ENCODE measurements at places on chromosomes 2 and 18. TPM values are rescaled to one million over a fixed set of nuclear protein-coding genes. Genes with fewer than 3 reads are reported as not detected.

GRCh38 chr2:43377327-43377726 is 150.9 kb upstream of the ZFP36L2 start:
- DNase-seq: no peak
- H3K36me3 ChIP-seq: no peaks in the 10 kb centered on the region
- H3K27me3 ChIP-seq: no peaks in the 10 kb centered on the region
- no peak overlapping the region for H3K4me3 ChIP-seq
- H3K4me1 ChIP-seq: no peaks in the 10 kb centered on the region
- no peak overlapping the region for H3K27ac ChIP-seq

GRCh38 chr2:235533198-235533597 is 39.4 kb downstream of the AGAP1 start:
- H3K36me3 ChIP-seq: no peaks in the 10 kb centered on the region
- no peaks in the 10 kb centered on the region for H3K4me1 ChIP-seq
- no peak for DNase-seq

DNA sequence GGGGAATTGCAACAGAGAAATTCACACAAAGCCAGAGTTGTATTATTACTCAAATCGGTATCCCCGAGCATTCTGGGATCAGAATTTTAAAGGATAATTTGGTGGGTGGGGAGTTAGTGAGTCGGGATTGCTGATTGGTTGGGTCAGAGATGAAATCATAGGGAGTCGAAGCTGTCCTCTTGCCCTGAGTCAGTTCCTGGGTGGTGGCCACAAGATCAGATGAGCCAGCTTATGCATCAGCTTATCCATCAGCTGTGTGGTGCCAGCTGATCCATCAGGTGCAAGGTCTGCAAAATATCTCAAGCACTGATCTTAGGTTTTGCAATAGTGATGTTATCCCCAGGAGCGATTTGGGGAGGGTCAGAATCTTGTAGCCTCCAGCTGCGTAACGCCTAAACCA is 34.3 kb upstream of the ITM2C start:
- DNase-seq: no peak
- peaks cover 7% of the 10 kb centered on the region for H3K27me3 ChIP-seq
- no peaks in the 10 kb centered on the region for H3K4me1 ChIP-seq
- H3K27ac ChIP-seq: no peak overlapping the region

DNA sequence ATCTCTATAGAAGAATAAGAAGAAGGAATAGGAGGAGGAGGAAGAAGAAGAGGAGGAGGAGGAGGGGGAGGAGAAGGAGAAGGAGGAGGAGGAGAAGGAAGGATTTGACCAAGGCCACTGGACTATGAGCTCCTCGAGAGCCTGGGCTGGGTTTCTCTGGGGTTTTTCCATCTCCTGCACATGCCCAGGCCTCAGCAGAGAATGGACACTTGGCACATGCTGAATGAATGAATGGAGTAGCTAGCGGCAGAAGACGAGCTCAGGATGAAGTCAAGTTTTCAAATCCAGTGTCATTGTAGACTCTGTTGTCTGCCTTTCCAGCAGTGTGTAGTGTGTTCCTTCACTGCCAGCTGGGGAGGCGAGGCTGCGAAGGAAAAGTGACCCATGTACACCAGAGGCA is 2.2 kb downstream of the MYO7B start:
- no peaks in the 10 kb centered on the region for H3K36me3 ChIP-seq
- peaks cover 9% of the 10 kb centered on the region for H3K4me1 ChIP-seq
- no peak overlapping the region for H3K27ac ChIP-seq
- peaks cover 9% of the 10 kb centered on the region for H3K27me3 ChIP-seq
- DNase-seq: no peak

- no peaks in the 10 kb centered on the region for H3K4me1 ChIP-seq
- no peak overlapping the region for H3K4me3 ChIP-seq
These were observed 17.6 kb downstream of the ADAM17 start for GRCh38 chr2:9538000-9538507.

- no peaks in the 10 kb centered on the region for H3K36me3 ChIP-seq
- no peak overlapping the region for H3K4me3 ChIP-seq
- H3K27ac ChIP-seq: no peak overlapping the region
These were observed 221.8 kb downstream of the MREG start for GRCh38 chr2:215791481-215791937.

GRCh38 chr18:74477771-74478170 is 18.4 kb upstream of the CNDP2 start:
- H3K36me3 ChIP-seq: no peaks in the 10 kb centered on the region
- H3K4me3 ChIP-seq: no peak overlapping the region
- H3K27ac ChIP-seq: no peak overlapping the region
- no peak for DNase-seq
- no peaks in the 10 kb centered on the region for H3K4me1 ChIP-seq

DNA sequence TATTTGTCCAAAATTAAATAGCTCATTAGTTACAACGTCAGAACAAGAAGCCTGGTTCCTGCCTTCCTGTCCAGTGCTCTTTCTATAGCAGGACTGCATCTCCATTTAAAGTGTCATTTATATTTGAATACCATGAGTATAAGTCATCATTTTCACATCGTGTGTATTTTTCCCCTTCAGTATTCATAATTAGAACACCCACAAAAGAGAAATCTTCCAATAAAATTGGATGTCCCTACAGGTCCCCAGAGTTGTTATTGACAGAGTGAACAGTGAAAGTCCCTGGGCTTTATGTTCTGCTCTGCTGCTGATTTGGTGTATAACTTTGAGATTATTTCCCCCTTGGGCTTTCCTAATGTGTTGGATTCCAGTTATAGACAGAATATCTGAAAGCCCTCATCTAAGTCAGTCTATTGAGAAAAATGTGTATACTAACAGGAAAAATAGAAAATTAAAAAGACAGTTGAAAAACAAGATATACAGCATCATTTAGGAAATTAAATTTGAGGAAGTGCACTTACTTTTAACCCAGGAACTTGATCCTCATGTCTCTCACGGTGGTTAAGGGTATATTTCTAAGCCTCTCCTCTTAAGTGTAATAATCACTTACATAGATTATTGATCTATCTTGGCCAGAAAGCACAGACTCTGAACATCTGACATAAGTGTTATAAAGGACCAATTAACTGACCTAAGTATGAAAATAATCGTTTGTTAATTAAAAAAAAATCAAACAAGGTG is 15.2 kb upstream of the REV1 start:
- DNase-seq: no peak
- peaks cover 2% of the 10 kb centered on the region for H3K27me3 ChIP-seq

DNA sequence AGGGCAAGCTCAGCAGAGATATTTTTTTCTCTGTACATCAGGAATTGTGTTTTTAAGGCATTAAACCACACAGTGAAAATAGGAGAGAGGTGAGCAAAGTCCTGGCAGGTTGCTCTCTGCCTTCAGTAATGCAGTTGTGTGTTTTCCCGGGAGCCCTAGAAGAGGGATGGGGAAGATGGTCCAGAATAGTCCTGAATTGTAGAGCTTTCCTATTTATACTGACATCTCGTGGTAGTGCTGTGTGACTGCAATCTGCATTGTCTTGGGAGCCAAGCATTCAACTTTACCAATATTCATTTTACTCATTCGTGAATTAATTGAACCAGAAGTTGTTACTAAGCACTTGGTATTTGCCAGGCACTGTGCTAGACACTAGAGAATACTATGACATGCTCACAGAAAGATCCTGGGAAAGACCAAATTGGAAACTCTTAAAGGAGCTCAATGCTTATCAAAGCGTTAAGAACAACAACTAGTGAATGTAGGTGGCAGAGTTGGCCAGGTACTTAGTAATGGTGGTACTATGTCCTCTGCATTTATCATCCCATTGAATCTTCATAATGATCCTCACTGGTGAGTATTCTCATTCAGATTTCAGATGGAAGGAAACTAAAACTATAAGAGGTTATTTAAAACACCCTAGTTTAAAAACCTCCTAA is 214.6 kb downstream of the TRIB2 start:
- no peak overlapping the region for H3K27ac ChIP-seq
- DNase-seq: peak; percentile 6
- peaks cover 2% of the 10 kb centered on the region for H3K27me3 ChIP-seq

- peaks cover 10% of the 10 kb centered on the region for H3K27me3 ChIP-seq
- H3K4me1 ChIP-seq: peaks cover 46% of the 10 kb centered on the region
- peaks cover 34% of the 10 kb centered on the region for H3K36me3 ChIP-seq
- H3K27ac ChIP-seq: no peak overlapping the region
These were observed 116.4 kb downstream of the ZNF516 start for GRCh38 chr18:76378526-76379215.

- H3K27me3 ChIP-seq: peaks cover 3% of the 10 kb centered on the region
- H3K27ac ChIP-seq: no peak overlapping the region
- H3K36me3 ChIP-seq: no peaks in the 10 kb centered on the region
- H3K4me3 ChIP-seq: no peak overlapping the region
These were observed 504.2 kb downstream of the ZEB2 start for GRCh38 chr2:144015655-144016245.

- DNase-seq: no peak
- peaks cover 22% of the 10 kb centered on the region for H3K4me1 ChIP-seq
- H3K27me3 ChIP-seq: peaks cover 3% of the 10 kb centered on the region
- H3K36me3 ChIP-seq: no peaks in the 10 kb centered on the region
These were observed 92.2 kb downstream of the TEX51 start for GRCh38 chr2:126990605-126991532.

GRCh38 chr2:3430172-3430571 is 50.7 kb downstream of the TRAPPC12 start:
- no peak overlapping the region for H3K4me3 ChIP-seq
- no peak overlapping the region for H3K27ac ChIP-seq
- H3K36me3 ChIP-seq: peaks cover 25% of the 10 kb centered on the region
- H3K4me1 ChIP-seq: no peaks in the 10 kb centered on the region
- no peak for DNase-seq

GRCh38 chr2:126802316-126802715 is 96.4 kb upstream of the TEX51 start:
- H3K36me3 ChIP-seq: no peaks in the 10 kb centered on the region
- H3K27me3 ChIP-seq: peaks cover 6% of the 10 kb centered on the region
- no peak overlapping the region for H3K4me3 ChIP-seq
- no peak overlapping the region for H3K27ac ChIP-seq
- DNase-seq: no peak
- H3K4me1 ChIP-seq: peaks cover 4% of the 10 kb centered on the region

DNA sequence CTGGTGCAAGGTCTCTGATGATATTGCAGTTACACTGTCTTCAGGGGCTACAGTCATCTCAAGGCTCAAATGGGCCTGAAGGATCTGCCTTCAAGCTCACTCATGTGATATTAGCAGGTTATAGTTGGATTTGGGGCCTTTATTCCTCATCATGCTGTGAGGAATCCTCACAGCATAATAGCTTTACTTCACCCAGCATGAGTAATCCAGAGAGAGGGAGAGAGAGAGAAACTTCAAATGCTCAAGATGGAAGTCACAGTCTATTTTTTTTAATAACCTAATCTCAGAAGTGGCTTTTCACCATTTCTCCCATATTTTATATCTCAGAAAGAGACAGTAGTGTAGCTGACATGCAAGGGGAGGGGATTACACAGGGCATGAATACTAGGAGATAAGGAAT is 658.7 kb downstream of the EPHA4 start:
- no peaks in the 10 kb centered on the region for H3K27me3 ChIP-seq
- no peak for DNase-seq
- H3K4me1 ChIP-seq: no peaks in the 10 kb centered on the region
- H3K27ac ChIP-seq: no peak overlapping the region
- H3K4me3 ChIP-seq: no peak overlapping the region

GRCh38 chr2:174892546-174892945 is 112.6 kb downstream of the CHN1 start:
- peak overlapping the region; percentile 26 for H3K4me3 ChIP-seq
- DNase-seq: no peak
- no peaks in the 10 kb centered on the region for H3K4me1 ChIP-seq
- H3K27ac ChIP-seq: no peak overlapping the region

GRCh38 chr2:171652416-171652785 is 34.9 kb upstream of the DYNC1I2 start:
- H3K4me3 ChIP-seq: no peak overlapping the region
- H3K27me3 ChIP-seq: no peaks in the 10 kb centered on the region
- no peak overlapping the region for H3K27ac ChIP-seq
- DNase-seq: no peak
- H3K4me1 ChIP-seq: peaks cover 4% of the 10 kb centered on the region

DNA sequence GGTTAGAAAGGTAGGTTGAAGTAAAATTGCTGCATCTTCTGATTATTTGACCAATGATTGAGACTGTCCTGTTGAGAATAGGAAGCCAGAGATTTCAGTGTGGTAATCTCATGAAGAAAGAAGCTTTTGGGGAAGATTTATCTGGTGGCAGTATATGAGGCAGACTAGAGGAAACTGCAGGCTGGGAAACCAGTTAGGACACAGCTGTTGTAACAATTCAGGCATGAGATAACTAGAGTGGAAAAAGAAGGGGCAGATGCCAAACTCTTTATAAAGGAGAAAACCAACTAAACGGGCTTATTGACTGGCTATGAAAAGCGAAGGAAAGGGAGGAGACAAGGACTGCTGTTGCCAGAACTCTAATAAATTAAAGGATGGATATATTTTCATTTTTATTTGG is 155.6 kb downstream of the TTC27 start:
- no peak for DNase-seq
- peaks cover 3% of the 10 kb centered on the region for H3K4me1 ChIP-seq
- H3K4me3 ChIP-seq: no peak overlapping the region
- H3K36me3 ChIP-seq: peaks cover 15% of the 10 kb centered on the region
- no peak overlapping the region for H3K27ac ChIP-seq

- H3K27ac ChIP-seq: no peak overlapping the region
- H3K27me3 ChIP-seq: no peaks in the 10 kb centered on the region
- no peak for DNase-seq
- no peaks in the 10 kb centered on the region for H3K4me1 ChIP-seq
- H3K4me3 ChIP-seq: no peak overlapping the region
These were observed 157.4 kb upstream of the RGPD4 start for GRCh38 chr2:107669335-107669734.

- no peaks in the 10 kb centered on the region for H3K36me3 ChIP-seq
- H3K27me3 ChIP-seq: no peaks in the 10 kb centered on the region
- no peak overlapping the region for H3K4me3 ChIP-seq
- no peaks in the 10 kb centered on the region for H3K4me1 ChIP-seq
- no peak for DNase-seq
These were observed 189.4 kb downstream of the GPD2 start for GRCh38 chr2:156625360-156626170.

GRCh38 chr18:74791501-74792194 is 194.0 kb downstream of the ZNF407 start:
- H3K27ac ChIP-seq: no peak overlapping the region
- H3K27me3 ChIP-seq: peaks cover 3% of the 10 kb centered on the region
- H3K36me3 ChIP-seq: no peaks in the 10 kb centered on the region
- DNase-seq: no peak
- peaks cover 19% of the 10 kb centered on the region for H3K4me1 ChIP-seq

DNA sequence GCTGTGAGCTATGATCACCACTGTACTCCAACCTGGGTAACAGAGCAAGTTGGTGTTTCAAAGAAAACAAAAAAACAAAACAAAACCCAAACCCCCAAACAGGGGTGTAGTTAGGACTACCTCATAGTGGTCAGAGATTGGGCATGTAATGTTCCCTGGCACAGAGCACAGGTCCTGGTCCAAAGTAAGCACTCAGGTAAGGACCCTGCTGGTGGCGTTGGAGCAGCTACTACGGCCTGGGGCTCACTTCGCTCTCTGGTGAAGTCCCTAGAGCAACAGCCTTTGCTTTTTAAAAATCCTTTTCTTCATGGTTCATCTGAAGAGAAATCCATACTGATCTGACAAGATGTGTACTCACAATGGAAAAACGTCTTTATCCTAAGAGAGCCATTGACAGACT is 130.4 kb downstream of the ZNF236 start:
- DNase-seq: no peak
- peaks cover 36% of the 10 kb centered on the region for H3K36me3 ChIP-seq
- H3K27me3 ChIP-seq: peaks cover 4% of the 10 kb centered on the region
- H3K4me1 ChIP-seq: no peaks in the 10 kb centered on the region
- H3K27ac ChIP-seq: no peak overlapping the region
- H3K4me3 ChIP-seq: no peak overlapping the region

Gene CLHC1
- 20.2 TPM for total RNA-seq

Gene PSMD14
- total RNA-seq: 52.6 TPM

Gene FARP2
- total RNA-seq: 19.1 TPM

Gene C2orf66
- 1.4 TPM for total RNA-seq

Gene CAPN14
- 0.13 TPM for total RNA-seq

Data from endothelial cell (in vitro differentiated cells).